Lung (tissue), 17 donors: ENCODE measurements at places on chromosomes 5 and 9. TPM values are rescaled to one million over a fixed set of nuclear protein-coding genes. Genes with fewer than 3 reads are reported as not detected.

The HAND1 gene
- total RNA-seq, result not detected

The PHF24 gene
- total RNA-seq, result 0.48 TPM

The TOR2A gene
- total RNA-seq, result 8.8 TPM

The AK3 gene
- 38.7 TPM for total RNA-seq

The CER1 gene
- not detected for total RNA-seq

The CXCL14 gene
- total RNA-seq, result 31.4 TPM

The ECPAS gene
- total RNA-seq, result 93.2 TPM

- DNase-seq, result no peak
These were observed 123.6 kb downstream of the C5orf15 start for GRCh38 chr5:133844836-133845235.

GRCh38 chr9:328453-328852, 113.8 kb downstream of the DOCK8 start:
- DNase-seq, result no peak

- DNase-seq, result no peak
These were observed 507.3 kb upstream of the TYRP1 start for GRCh38 chr9:12185856-12186255.

- DNase-seq, result no peak
These were observed 91.9 kb upstream of the PPP1R2B start for GRCh38 chr5:156758011-156758791.

DNA sequence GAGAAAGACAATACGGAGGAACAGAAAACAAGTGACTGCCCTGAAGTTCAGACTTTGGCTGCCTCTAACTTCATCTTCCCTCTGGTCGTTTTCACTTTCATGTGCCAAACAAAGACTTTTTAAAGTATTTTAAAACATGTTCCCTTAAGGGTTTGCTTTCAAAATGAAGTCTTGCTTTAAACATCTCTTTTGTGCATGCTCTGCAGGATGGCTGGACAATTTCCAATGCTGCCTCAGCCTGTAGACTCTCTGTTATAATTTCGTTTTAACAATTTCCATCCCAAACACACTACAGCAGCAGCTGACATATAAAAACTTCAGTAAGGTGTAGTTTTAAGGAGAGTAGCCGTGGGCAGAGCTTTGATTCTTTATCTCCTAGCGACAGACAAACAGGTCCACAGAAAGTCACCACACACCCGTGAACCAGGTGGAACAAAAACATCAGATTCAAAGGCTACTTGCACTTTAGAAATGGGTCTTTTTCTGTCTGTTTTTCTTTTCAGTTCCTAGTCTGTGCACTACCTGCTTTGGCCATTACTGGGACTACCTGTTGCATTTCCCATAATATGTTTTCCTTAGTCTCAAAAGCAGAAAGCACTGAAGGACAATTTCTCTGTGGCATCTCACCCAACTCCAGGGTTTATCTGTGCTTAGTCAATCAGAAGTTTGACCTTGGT, 308.9 kb downstream of the DTWD2 start:
- DNase-seq, result peak; percentile 44

- DNase-seq, result no peak
These were observed 205.2 kb downstream of the FSTL4 start for GRCh38 chr5:133406977-133407632.

DNA sequence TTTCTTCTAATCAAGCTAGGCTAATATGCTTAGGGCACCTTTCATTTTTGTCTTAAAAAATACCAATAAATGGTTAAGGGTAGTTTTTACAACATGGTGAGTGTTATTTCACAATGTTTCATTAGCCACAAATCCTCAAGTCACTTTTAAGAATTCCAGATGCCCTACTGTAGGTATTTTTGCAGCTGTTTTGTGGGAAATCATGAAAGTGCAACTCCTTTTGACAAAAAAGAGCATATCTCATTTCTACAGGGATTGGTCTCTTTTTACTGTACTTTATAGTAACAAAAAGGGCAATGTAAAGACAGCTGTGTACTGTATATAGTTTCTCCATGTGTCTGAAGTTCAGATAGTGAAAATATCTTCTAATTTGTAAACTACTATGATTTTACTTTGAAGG, 28.3 kb upstream of the GAS1 start:
- DNase-seq, result no peak

DNA sequence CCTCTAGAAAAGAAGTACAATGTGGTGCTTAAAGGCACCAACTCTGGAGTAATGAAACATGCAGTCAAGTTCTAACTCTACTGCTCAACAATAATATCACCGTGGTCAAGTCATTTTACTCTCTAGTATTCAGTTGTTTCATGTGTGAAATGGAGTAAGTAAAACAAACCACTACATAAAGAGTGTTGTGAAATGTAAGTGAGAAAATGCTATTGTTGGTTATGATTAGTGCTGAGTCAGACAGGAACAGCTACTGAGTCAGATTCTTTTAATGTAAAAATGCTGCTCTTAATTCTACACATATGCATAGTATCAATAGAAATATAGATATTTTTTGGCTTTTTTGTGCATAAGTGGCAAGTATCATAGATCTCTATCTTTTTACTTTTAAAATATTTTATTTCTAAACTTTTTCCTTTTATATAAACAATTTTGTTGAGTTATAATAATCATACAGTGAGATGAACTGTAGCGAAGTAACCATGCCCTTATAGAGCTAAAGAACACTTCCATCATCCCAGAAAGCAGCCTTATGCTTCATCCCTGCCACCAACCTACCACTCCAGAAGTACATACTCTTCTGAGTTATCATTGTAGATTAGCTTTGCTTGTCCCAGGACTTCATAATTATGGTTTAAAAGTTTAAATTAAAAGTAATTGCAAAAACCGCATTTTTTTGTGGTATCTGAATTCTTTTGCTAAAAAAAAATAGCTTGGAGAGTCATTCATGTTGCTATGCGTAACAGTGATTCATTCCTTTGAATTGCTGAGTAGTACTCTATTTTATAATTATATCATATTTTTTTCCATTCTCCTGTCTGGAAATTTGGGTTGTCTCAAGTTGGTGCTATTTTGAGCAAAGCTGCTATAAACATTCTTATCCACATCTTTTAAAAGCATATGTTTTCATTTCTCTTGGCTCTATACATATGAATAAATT, 548.2 kb upstream of the CLINT1 start:
- DNase-seq, result no peak

GRCh38 chr5:142210864-142211412, 102.4 kb downstream of the NDFIP1 start:
- no peak for DNase-seq

DNA sequence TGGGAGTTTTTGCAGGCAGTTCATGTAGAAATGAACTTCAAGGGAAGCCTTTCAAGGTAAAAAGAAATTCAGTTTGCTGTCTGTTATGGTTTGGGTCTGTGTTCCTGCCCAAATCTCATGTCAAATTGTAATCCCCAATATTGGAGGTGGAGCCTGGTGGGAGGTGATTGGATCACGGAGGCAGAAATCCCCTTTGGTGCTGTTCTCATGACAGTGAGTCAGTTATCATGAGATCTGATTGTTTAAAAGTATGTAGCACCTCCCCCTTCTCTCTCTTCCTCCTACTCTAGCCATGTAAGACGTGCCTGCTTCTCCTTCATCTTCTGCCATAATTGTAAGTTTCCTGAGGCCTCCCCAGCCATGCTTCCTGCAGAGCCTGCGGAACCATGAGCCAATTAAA, 341.4 kb downstream of the ARHGEF28 start:
- no peak for DNase-seq

DNA sequence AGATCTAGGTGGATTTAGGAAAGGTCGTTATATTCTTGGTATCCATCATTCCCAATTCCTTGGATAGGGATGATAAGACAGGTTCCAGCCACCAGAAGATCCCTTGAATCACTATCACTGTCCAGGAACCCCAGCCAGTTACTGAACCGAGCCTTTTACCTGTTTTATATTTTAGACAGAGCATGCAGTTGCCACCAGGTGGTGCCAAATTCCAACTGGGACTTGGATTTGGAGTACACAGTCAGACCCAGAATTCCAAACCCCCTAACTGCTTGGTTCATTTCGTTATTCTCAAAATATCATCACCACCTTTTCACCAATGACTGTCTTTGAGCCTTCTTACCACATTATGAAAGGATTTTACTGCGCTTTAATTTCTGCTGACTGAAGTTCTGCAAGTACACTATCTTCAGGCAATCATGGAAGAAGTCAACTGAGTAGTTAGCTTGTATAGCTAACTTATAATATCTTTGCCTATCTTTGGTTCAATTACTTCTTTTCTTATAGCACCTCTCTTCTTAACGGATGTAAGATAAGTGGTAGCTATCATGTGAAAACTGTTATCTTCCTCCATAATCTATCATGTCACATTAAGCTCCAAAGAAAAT, 191.8 kb downstream of the PRR16 start:
- DNase-seq, result peak; percentile 42

GRCh38 chr9:34647651-34648050, 1.2 kb downstream of the GALT start:
- DNase-seq, result no peak

GRCh38 chr9:96204853-96205252, 97.1 kb downstream of the HSD17B3 start:
- no peak for DNase-seq

GRCh38 chr9:125631391-125632085, 75.5 kb downstream of the MAPKAP1 start:
- peak; percentile 29 for DNase-seq

- DNase-seq, result no peak
These were observed 46.3 kb upstream of the TBC1D9B start for GRCh38 chr5:179953987-179954386.

DNA sequence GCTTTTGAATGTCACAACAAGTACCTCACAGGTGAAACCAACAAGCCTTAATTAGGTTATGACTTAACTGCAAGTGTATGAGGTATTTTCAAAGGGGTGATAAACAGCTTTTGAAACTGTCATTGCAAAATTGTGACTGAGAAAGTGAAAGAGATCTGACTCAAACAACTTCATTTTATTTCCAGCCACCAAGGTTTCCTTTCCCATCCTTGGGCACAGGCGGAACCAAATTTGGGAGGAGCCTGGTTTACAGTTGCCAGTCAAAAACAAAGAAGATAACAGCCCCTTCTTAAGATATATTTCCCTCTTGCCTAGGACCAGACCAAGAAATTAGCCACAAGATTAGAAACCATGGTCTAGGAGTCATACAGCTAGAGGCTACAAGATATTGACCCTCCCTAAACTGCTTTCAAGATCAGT, 417.1 kb downstream of the CSNK1G3 start:
- no peak for DNase-seq

DNA sequence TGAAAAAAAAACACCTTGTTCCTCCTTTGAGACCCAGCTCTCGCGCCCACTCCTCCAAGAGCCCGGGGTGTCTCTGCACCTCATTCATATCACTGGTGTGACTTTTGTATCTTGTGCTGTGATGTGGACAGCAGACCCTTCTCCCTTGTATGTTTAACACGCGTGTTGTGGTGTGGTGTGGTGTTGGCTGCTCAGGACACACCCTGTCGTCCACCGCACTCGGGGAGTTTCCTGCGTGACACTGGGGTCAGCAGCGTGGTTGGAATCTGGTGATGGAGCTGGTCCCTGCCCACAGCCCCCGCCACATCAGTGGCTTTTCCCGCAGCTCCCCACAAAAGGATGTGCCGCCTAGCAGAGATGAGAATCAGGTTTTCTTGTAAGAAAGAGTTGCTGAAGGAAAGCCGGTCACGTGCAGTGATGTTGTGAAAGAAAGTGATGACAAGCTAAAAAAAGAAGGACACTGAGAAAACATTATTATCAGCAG, 61.5 kb downstream of the TENT4A start:
- no peak for DNase-seq

- no peak for DNase-seq
These were observed 17.2 kb downstream of the TSPAN17 start for GRCh38 chr5:176664479-176664878.

DNA sequence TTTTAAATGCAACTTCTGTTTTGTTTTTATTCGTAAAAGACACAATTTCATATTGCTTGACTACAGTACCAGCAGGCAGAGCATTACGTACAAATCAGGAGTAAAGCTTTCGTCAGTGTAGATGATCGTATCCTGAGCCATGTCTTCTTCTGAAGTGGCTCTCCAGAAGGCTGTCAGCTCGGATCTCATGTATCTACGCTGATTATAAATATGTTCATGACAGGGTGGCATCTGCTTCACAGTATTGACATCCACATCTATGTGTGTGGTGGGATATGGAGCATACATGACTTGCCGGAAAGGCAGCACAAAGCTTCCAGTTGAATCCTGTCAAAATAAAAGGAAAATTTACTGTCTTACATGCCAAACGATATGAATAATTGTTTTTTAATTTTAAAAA, 16.8 kb downstream of the C9orf72 start:
- DNase-seq, result no peak

- no peak for DNase-seq
These were observed 20.8 kb upstream of the QRFP start for GRCh38 chr9:130917168-130917960.
